ENCODE measurements at places on chromosomes 6 and 20.

DNA sequence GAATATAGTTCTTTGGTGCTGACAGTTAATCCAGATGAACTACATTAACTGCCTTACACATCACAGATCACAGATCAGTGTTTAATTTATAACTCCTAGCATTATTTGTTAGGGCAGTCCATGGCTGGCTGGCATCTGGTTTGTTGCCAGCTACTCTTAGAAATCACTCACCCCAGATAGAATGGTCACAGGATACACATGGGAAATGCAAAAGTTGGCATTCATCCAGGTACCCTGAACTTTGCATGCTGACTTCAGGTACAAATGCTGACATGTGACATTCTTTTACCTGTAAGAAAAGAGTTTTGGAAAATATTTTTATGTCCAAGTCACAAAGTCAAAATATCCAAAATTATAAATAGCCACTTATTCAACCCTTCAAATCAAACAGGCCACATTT lies 20.2 kb downstream of the FBXL4 start:
- peaks cover 6% of the 10 kb centered on the region for H3K4me1 ChIP-seq
- H3K36me3 ChIP-seq: peaks cover 13% of the 10 kb centered on the region
- no peak overlapping the region for H3K27ac ChIP-seq
- no peak overlapping the region for H3K4me3 ChIP-seq

DNA sequence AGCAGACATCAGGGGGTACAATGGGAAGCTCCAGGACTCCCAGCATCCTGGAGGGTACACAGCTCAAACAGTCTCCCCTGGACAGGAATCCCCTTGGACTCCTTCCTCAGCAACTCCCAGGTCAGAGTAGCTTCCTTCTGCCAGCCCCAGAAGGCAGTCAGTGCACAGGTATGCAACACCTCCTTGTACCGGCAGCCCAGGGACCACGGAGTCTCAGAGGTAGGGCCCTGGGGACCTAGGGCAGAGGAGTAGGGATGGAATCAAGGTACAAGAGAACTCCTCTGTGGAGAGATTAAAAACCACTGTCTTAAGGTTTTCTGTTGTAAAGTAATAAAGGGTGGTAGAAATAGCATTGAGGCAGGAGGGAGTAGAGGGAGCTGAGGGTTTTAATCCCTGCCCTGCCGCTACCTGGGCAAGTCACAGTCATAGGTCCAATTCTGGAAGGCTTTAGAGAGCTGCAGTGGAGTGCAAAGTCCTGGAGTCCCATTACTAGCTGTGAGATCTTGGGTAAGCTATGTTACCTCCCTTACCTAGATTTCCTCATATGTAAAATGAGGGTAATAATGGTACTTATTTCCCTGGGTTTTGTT lies 7.5 kb downstream of the TP53TG5 start:
- H3K27ac ChIP-seq: peak overlapping the region; percentile 19
- H3K4me1 ChIP-seq: peaks cover 5% of the 10 kb centered on the region
- H3K27me3 ChIP-seq: no peaks in the 10 kb centered on the region
- DNase-seq: no peak
- peaks cover 30% of the 10 kb centered on the region for H3K36me3 ChIP-seq
- no peak overlapping the region for H3K4me3 ChIP-seq

DNA sequence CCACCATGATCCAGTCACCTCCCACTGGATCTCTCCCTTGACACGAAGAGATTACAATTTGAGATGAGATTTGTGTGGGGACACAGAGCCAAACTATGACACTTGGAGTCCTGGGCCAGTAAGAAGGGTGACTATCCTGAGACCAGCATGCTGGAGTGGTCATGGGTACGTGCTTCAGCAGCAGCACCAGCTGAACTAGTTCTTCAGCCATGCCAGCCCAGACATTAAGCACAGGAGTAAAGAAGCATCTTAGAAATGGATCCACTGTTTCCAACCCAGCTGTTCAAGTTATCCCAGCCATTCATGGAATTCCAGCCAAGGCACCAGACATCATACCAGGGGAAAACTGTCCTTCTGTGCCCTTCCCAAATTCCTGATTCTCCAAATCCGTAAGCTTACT lies 370.0 kb downstream of the MAFB start:
- H3K4me3 ChIP-seq: no peak overlapping the region
- peaks cover 8% of the 10 kb centered on the region for H3K4me1 ChIP-seq
- no peak overlapping the region for H3K27ac ChIP-seq
- no peaks in the 10 kb centered on the region for H3K27me3 ChIP-seq

GRCh38 chr6:130517444-130517931 lies 151.7 kb downstream of the TMEM200A start:
- peak; percentile 57 for DNase-seq
- no peaks in the 10 kb centered on the region for H3K27me3 ChIP-seq
- H3K27ac ChIP-seq: peak overlapping the region; percentile 52

DNA sequence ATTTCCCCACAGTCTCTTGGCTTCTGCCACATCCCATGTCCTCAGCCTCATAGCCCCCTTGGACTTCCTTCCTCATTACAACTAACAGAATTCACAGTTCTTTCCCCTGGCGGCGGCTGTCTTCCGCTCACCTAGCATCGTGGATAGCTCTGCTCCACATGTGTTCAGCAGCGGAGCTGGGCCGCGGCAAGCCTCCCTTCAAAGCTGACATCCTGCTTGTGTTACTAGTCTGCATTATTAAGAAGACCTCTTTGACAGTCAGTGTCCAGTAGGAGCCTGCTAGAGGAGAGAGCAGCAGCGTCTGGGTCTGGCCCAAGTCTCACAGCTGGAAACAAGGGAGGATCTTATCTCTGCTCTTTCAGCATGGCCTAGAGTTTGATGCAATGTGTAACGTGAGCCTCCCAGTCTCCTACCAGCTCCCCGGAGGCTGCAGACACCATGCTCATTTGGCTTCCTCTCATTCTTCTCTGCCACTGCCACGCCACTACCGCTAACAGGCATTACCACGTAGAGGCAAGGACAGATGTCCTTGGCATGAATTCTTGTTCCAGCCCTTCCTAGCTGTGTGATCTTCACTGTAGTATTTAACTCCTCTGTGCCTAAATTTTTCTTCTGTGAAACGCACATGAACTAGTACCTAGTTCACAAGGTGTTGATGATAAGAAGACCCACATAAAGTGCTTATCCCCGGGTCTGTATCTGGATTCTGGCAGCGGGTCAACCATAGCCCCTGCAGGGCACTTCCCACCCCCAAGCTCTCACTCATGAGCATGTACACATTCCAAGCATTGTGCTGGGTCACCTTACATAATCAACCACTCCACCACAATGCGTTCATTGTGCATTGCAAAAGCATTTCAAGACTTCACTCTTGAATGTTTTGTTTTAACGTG lies 107.1 kb upstream of the BACH2 start:
- H3K4me1 ChIP-seq: peaks cover 18% of the 10 kb centered on the region
- no peak overlapping the region for H3K27ac ChIP-seq
- no peaks in the 10 kb centered on the region for H3K27me3 ChIP-seq
- H3K36me3 ChIP-seq: no peaks in the 10 kb centered on the region
- no peak overlapping the region for H3K4me3 ChIP-seq
- DNase-seq: peak; percentile 78

DNA sequence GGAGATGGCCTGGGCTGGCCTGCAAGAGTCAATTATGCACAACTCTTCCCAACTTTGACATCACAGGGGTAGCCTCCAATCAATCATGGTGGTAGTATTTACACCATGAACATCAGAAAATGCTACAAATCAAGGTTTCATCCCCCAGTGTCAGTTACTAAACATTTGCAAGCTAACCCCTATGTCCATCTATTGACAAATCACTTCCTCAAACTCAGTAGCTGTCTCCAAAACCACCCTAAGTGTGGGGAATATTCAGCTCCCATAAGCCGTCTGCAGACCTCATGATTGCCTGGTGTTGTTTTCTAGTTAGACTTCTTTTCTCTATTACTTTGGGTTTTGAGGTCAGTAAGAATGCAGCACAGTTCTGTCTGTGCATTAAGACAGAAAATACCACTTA lies 200.8 kb upstream of the RIN2 start:
- no peak overlapping the region for H3K27ac ChIP-seq
- H3K4me3 ChIP-seq: no peak overlapping the region

DNA sequence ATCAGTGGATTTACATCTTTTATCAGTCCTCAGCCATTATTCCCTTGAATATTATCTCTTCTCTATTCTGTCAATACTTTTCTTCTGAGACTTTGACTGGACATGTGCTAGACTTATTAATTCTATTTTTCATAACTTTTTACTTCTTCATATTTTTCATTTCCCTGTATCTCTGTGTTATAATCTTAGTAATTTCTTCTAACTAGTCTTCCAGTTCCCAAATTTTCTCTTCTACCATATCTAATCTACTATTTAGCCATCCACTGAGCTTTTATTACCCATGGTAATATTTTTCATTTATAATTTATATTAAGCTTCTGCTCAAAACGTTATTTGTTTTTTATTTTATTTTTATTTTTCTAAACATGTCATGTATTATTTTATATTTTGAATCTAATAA lies 13.1 kb upstream of the FNDC1 start:
- no peak overlapping the region for H3K4me3 ChIP-seq
- H3K36me3 ChIP-seq: no peaks in the 10 kb centered on the region
- DNase-seq: no peak
- H3K4me1 ChIP-seq: peaks cover 4% of the 10 kb centered on the region
- H3K27me3 ChIP-seq: no peaks in the 10 kb centered on the region

DNA sequence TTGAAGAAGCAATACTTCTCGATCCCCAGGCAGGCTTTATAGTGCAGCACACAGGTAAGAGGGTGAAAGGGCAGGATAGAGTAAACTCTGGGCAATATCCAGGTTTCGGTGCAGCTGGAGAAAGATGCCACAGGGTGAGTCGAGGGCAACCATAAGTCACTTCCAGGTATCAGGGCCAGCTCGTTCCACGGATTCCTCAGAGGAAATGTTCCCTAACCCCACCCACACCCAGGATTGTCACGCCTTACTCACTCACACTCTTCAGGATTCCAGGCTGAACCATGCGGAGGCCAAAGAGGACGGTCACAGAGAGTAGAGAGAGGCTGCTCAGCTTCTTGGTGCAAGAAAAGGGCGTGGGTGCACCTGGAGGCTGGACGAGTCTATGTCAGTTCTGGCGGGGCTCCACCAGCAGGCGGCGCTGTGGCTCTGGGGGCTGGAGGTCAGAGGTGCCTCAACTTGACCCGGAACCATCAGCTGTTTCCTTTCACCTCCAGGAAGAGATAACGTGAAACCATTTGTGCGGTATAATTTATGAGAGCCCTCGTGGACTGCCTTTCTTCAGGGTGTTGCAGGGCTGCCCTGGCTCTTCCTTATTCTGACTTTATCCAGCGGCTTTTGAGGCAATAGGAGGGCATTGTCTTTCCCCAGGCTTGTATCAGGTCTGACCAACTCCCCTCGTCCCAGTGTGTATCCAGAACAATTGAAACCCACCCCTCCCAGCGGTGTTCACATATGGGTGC lies 14.5 kb upstream of the WFDC12 start:
- no peaks in the 10 kb centered on the region for H3K4me1 ChIP-seq
- no peaks in the 10 kb centered on the region for H3K36me3 ChIP-seq
- H3K27ac ChIP-seq: no peak overlapping the region
- H3K27me3 ChIP-seq: no peaks in the 10 kb centered on the region
- peak; percentile 74 for DNase-seq

DNA sequence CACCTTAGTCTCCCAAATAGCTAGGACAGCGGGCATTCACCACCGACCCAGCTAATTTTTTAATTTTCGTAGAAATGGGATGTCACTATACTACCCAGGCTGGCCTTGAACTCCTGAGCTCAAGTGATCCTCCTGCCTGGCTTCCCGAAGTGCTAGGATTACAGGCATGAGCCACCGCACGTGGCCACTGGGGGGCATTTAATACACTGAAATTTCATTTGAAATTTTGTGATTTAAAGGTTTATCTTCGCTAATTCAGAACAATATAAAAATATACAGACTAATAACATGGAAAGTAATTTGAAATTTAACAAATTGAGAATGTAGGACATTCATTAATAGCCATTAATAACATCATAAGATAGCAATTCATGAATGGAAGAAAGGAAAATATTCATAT lies 20.5 kb upstream of the TBC1D32 start:
- H3K4me1 ChIP-seq: no peaks in the 10 kb centered on the region
- no peak overlapping the region for H3K27ac ChIP-seq
- H3K36me3 ChIP-seq: no peaks in the 10 kb centered on the region
- no peak overlapping the region for H3K4me3 ChIP-seq

GRCh38 chr6:117138425-117138824 lies 126.9 kb upstream of the VGLL2 start:
- H3K4me3 ChIP-seq: no peak overlapping the region
- no peak overlapping the region for H3K27ac ChIP-seq
- DNase-seq: no peak
- no peaks in the 10 kb centered on the region for H3K36me3 ChIP-seq

DNA sequence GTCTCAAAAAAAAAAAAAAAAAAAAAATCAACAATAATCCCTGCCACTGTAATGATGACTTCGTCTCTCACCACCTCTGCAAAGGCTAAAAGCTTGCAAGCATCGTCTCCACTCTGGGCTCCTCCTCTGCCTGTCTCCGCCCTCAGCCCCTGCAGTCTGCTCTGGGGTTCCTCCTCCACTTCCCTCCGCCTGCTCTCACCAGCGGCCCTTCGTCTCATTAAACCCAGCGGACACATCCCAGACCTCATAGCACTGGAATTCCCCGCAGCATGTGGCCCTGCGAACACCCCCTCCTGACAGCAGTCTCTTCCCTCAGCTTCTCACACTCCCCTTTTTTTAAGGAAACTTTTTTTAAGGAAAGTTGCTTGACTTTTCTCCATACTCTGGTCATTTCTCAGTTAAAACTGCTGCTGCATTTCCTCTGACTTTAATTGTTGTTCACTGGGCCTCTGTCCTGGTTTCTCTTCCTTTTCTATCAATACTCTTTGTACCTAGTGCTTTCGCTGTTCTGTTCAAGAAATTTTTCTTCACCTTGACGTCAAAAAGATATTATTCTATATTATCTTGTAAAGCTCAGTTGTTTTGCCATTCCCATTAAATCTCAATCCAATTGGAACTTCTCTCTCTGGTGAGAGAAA lies 70.9 kb upstream of the PLEKHG1 start:
- no peaks in the 10 kb centered on the region for H3K36me3 ChIP-seq
- DNase-seq: no peak
- H3K27me3 ChIP-seq: peaks cover 10% of the 10 kb centered on the region
- H3K27ac ChIP-seq: no peak overlapping the region

GRCh38 chr6:148086843-148087242 lies 255.8 kb upstream of the SASH1 start:
- DNase-seq: no peak
- H3K27ac ChIP-seq: no peak overlapping the region
- no peaks in the 10 kb centered on the region for H3K27me3 ChIP-seq
- no peaks in the 10 kb centered on the region for H3K36me3 ChIP-seq
- no peaks in the 10 kb centered on the region for H3K4me1 ChIP-seq
- no peak overlapping the region for H3K4me3 ChIP-seq

GRCh38 chr20:24102749-24103333 lies 114.3 kb upstream of the GGTLC1 start:
- H3K27ac ChIP-seq: no peak overlapping the region
- H3K27me3 ChIP-seq: no peaks in the 10 kb centered on the region
- peaks cover 5% of the 10 kb centered on the region for H3K36me3 ChIP-seq
- DNase-seq: no peak
- H3K4me3 ChIP-seq: no peak overlapping the region
- H3K4me1 ChIP-seq: no peaks in the 10 kb centered on the region

DNA sequence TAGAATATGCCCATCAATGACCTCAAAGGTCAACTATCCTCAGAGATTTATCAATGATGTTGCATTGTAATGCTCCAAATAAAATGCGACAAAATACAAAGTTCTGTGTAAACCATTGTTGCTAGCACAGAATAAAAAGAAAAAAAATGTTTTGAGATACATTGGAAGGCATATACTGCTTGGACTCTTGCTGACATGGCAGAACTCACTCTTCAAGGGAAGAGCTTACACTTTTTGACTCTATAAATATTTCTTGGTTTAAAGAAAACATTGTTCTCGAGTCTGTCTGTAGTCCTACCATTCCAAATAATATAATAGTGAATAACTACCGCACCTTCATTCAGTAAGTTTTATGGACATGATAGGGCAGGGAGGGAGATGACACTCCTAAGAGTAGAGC lies 178.7 kb upstream of the RSPO3 start:
- H3K27ac ChIP-seq: no peak overlapping the region
- no peak overlapping the region for H3K4me3 ChIP-seq
- H3K27me3 ChIP-seq: peaks cover 63% of the 10 kb centered on the region
- DNase-seq: no peak

Measured in MCF 10A (cell line).